ENCODE measurements at places on chromosomes 5 and 9.

- no peak for DNase-seq
These were observed 77.9 kb upstream of the FSD1L start for GRCh38 chr9:105369911-105370310.

- DNase-seq: no peak
These were observed 179.4 kb upstream of the SPEF2 start for GRCh38 chr5:35438288-35438687.

DNA sequence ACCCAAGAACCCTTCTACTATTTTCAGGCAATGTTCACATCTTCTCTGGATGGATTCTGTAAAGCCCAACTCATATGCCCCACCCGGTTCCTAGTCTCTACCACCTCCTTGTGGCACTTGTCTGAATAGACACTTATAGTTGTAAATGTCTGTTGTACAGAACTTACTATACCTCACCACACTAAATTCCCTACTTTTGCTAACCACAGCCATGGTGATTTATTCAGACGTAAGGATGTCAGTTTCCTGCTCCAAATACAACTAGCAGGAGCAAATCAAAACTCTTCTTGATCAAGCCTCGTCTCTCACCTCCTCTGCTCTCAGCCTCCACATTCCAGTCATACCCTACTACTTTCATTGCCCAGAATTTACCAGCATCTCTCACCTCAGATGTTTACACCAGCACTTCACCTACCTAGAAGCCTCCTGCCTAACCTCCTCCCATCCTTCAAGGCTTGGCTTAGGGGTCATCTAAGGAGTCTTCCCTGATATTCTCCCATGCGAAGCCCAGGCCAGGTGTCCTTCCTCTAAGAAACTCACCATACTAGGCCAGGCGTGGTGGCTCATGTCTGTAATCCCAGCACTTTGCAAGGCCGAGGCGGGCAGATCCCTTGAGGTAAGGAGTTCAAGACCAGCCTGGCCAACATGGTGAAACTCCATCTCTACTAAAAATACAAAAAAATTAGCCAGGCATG is 75.5 kb downstream of the MAPKAP1 start:
- DNase-seq: peak; percentile 74

DNA sequence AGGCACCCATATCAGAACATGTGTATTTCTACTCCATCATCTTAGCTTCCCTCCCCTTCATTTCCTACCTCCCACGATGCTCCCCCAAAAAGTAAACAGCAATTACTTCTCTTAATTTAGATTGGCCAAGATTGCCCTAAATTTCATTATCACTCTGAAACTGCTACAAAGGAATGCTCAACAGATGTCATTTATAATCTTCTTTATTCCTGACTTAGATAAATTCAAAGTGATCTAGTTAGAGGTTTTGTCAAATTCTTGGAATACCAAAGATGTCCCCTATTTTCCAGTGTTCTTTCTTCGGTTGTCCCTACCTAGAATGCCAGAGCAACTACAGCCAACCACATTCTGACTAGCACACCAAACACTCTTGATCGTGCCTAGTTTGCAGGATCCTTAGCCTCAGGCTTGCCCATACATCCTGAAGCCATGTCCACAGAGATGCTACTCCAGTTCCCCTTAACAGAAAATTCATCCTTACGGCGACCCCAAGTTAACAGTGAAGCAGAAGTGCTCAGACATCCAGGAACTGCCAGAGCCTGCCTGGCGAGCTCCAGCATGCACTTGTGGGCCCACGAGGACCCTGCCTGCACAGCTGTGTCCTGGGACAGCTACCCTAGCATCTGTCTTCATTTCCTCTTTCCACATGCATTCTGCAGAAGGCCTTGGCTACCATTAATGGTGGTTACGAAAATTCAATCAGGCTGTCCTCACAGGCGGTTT is 31.6 kb downstream of the DAP start:
- no peak for DNase-seq

DNA sequence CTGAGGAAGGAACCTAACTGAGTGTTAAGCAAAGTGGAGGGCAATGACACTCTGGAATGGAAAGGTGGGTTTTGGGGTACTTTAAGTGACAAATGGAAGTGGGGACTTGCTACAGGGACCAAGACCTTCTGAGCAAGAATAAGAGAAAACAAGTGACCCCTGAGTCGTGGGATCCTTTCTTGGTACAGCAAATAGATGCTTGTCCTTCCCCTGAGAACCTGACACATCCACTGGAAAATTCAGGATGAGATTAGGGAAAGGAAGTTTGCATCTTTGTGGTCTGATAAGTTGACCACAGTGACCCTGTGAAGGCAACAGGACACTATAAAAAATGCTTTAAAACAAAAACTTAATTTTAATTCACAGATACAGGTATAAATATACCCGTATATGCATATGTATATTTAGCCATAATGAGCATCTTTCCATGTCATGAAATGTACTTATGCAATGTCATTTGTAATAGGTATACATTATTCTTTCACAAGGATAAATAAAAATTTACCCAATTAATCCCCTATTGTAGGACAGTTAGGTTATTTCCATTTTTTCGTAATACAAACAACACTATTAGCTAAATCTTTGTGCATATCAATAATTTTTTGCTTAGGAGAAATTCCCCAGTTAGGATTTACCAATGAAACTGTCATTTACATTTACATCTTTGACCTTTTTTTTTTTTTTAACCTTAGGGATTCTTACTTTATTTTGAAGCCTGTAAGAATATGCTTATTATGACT is 2.0 kb upstream of the IRF1 start:
- DNase-seq: no peak

GRCh38 chr9:110650261-110650660 is 18.3 kb upstream of the MUSK start:
- DNase-seq: peak; percentile 97

DNA sequence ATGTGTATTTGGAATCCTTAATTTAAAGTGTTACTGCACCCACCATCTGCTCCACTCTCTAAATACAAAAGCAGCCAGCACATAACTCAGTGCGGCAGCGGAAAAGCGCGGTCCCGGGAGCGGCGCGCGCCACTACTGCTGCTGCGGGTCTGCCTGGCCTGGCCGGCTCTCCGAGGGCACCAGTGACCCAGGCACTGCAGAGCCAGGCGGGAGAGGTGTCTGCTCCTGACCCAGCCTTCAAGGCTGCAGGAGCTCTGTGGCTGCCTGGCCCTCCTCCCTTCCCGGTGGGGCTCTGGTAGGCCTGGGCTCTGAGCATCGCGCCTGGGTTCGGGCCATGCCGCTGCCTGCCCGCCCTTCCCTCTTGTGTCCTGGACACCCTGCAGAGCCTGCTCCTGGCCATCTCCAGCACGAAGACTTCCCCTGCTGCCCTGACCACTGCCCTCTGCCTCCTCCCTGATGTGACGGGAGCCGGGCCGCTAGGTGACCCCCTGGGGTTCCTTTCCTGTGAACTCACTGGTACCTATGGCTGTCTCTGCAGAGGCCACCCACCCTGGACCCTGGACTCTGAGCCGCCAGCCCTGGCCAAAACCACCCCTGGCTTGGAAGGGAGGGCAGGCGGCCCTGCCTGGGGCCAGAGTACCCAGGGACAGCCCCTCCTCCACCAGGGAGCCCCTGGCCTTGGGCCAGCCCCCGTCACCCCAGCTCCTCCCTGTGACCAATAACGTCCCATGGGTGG is 32.8 kb upstream of the UBAC1 start:
- no peak for DNase-seq

DNA sequence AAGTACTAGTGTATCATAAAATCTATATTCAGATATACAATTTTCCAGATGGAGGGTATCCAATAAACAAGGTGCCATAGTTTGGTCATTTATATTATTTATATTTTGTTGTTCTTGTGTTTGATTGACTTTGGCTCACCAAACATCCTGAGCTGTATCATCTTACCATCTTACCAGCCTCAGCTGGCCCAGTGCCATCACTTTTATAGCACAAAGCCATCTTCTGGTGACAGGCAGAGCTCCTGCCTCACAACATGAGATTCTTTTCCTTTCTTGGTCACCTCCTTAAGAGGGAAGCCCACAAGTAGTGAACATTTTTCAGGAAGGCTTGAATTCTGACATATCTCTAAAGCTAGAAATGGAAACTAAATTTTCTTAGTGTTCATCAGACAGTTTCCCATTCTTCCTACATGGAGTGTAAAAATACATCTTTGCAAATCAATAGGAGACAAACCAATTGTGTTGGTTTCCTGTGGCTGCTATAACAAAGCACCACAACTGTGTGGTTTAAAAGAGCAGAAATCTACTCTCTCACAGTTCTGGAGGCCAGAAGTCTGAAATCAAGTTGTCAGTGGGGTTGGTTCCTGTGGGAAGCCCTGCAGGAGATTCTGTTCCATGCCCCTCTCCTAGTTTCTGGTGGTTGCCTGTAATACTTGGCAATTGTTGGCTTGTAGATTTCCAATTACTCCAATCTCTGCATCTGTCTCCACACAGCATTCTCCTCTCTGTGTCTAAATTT is 341.8 kb downstream of the MAN2A1 start:
- no peak for DNase-seq

GRCh38 chr5:155625897-155626543 is 612.5 kb downstream of the KIF4B start:
- no peak for DNase-seq

DNA sequence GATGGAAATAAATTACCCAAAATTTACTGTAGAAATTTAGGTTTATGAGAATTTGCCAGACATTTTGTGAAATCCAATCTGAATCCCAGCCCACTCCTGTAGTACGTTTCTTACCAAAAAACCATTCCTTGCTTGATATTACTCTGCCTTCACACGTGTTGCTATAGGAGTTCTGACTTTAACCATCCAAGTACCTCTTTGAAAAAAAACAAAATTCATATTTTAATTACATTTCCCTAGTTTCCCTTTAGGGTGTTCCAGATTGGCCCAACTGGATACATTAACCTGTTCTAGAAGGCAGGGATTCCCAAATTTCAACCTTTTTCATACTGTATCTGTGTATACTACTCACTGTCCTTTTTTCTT is 1.4 kb upstream of the PJA2 start:
- DNase-seq: no peak

GRCh38 chr5:16234598-16234997 is 55.0 kb upstream of the MARCHF11 start:
- DNase-seq: peak; percentile 9

- DNase-seq: no peak
These were observed 178.0 kb upstream of the PPP1R26 start for GRCh38 chr9:135301271-135302263.

DNA sequence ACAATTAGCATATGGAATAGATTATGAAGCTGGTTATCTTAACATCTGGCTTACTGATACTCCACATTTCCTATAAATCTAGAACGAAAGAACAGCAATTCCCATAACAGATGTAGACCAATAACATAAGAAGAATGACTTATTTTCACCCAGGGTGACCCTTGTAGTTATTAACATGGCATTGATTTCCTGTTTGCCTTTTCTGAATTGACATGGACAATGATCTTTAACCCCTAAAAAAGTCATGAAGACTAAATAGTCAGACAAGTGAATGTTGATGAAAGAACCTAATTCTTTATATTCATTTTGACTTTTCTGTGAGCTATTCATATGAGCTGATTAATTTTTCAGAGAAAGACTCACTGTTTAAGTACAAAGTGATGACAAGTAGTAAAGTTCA is 175.3 kb upstream of the CD180 start:
- DNase-seq: no peak

GRCh38 chr9:70488098-70488792 is 73.8 kb upstream of the KLF9 start:
- no peak for DNase-seq

DNA sequence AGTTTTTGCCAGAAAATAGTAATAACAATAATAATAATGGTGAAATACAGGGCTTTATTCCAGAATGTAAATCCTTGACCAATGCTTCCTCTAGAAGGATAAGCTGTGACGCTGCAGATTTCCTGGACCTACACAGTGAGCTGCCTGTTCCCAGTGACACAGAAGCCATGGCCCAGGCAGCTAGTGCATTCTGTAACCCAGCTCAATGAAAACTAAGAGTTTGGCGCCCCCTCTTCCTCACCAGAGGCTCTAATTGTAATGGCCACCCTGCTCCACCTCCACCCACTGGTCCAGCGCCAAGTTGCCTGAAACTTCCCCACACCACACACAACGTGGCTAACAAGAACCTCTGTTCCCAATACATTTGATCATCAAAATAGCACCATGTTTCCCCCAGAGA is 248.1 kb downstream of the CETN3 start:
- DNase-seq: peak; percentile 15

- peak; percentile 90 for DNase-seq
These were observed 177.0 kb downstream of the FGF18 start for GRCh38 chr5:171596391-171596878.

GRCh38 chr9:90900130-90900529 is 98.5 kb downstream of the SYK start:
- DNase-seq: no peak

GRCh38 chr9:95879591-95879990 is 4.1 kb downstream of the ERCC6L2 start:
- DNase-seq: no peak

Measured in ELR (cell line).